KBM-7 (cell line): ENCODE measurements at places on chromosomes 12 and 14.
A peak's percentile ranks its signal among the peaks of the same experiment; 100 is the strongest.

GRCh38 chr12:114320101-114320500 is 85.8 kb downstream of the TBX5 start:
- no peak for DNase-seq

GRCh38 chr12:11545484-11546330 is 103.8 kb upstream of the ETV6 start:
- DNase-seq, result peak; percentile 83

DNA sequence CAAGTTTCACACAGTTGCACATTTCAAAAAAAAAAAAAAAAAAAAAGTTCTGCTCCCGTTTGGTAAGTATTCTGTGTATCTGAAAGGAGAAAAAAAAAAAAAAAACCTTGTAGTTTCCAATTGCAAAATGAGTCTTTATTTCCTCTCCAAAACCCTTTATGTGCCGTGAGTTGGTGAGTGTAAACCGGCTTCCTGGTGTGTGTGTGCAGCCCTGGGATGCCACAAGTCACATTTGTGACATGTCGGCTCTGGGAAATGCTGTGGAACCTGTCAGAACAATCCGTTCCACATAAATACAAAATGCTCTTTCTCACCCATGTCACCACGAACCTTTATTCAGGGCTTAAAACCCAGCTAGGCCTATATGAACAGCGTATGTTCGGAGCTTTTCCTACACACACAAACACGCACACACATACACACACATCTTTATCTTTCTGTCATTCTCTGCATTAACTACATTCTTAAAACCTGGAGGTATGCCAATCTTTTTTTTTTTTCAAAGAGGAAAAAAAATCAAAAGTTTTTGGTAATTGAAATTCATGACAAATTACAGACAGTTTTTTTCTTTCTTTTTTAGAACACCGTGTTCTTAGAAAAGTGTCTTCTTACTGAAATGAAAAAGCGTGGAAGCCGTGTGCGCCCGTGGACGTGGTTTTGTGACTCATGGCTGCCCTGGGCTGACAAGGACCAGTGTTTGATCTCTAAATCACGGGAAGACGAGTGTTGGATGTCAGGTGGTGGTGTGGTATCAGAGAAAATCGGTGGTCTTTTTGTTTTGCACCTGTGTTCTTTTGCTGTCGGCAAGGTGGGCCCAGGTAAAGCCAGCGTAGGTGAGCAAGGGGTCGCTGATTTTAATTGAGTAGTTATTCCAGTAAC is 612.0 kb downstream of the VRK1 start:
- DNase-seq, result no peak

GRCh38 chr14:33642080-33642479 is 308.8 kb downstream of the EGLN3 start:
- no peak for DNase-seq

DNA sequence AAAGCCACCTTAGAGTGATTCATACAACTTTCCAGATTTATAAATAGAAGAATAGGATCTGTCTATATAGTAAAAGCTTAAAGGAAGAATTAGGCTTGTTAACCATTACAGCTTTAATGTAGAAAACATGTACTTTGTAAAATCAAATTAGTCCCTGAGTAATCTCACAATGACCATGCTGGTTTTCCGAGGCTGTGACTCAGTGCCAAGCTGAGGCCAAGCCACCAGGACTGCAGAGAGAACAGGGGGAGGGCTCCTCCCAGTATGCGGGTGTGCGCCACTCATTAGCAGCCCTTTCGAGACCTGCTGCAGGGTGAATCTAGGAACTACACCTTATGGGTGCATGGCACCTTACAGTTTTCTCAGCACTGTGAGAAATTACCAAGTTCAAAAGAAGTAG is 167.0 kb downstream of the EFCAB11 start:
- DNase-seq, result no peak

DNA sequence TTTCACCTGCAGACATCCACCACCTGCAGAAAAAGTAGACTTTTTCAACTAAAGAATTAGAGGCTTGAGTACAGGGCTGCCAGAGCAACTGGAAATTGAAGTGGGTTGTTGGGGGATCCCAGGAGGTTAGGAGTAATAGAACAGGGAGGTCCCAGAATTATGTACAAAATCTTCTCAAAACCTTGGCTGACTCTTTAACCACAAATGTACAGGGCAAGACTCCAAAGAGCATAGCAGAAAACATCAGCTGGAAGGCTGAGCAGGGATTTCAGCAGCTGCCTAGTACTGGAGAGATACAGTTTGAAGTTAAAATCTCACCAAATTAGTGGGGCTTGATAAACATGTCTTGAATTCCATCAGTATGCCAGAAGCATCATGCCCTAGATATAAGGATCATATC is 191.6 kb downstream of the CRADD start:
- DNase-seq, result no peak

GRCh38 chr12:65537978-65538377 is 259.5 kb downstream of the MSRB3 start:
- DNase-seq, result no peak

GRCh38 chr14:85468816-85469215 is 61.1 kb upstream of the FLRT2 start:
- no peak for DNase-seq
